ENCODE measurements at places on chromosomes 3 and 15.

DNA sequence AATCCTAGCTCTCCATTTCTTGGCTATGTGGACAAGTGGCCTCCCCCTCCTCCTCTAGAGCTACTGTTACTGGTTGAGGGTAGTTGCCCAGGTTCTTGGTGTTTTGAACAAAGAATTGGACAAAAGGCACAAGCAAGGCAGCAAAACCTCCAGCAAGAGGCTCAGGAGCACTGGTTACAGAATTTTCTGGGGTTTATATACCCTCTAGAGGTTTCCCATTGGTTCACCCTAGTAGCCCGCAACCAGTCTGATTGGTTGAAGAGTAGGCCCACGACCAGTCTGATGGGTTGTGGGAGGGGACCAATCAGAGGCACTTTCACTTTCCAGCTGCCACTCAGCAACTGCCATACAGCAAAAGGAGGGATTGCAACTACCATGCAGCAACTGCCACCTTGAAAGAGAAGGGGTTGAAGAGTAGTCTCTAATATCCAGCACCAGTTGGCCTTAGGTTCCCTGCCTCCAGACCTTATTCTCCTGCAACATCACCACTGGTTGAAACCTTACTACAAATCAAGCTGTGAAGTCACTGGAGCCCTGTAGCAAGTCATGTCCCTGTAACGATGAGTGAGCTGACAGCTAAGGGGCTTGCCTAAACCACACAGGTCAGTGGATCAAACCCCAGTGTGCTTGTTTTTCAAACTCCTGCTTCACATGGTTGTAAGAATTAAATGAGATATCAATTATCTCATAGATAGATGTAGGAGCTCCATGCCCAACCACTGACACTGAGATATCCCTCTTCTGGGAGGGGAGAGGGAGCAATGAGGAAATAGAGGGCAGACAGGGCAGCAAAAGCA is 2.9 kb upstream of the C15orf39 start:
- DNase-seq: no peak
- H3K36me3 ChIP-seq: no peaks in the 10 kb centered on the region
- H3K4me3 ChIP-seq: peak overlapping the region; percentile 49
- H3K27ac ChIP-seq: peak overlapping the region; percentile 84
- peaks cover 29% of the 10 kb centered on the region for H3K4me1 ChIP-seq
- peaks cover 8% of the 10 kb centered on the region for H3K27me3 ChIP-seq

- no peaks in the 10 kb centered on the region for H3K27me3 ChIP-seq
- no peak overlapping the region for H3K27ac ChIP-seq
- H3K36me3 ChIP-seq: no peaks in the 10 kb centered on the region
- DNase-seq: no peak
- H3K4me3 ChIP-seq: no peak overlapping the region
These were observed 94.4 kb downstream of the LRRN1 start for GRCh38 chr3:3893590-3893989.

DNA sequence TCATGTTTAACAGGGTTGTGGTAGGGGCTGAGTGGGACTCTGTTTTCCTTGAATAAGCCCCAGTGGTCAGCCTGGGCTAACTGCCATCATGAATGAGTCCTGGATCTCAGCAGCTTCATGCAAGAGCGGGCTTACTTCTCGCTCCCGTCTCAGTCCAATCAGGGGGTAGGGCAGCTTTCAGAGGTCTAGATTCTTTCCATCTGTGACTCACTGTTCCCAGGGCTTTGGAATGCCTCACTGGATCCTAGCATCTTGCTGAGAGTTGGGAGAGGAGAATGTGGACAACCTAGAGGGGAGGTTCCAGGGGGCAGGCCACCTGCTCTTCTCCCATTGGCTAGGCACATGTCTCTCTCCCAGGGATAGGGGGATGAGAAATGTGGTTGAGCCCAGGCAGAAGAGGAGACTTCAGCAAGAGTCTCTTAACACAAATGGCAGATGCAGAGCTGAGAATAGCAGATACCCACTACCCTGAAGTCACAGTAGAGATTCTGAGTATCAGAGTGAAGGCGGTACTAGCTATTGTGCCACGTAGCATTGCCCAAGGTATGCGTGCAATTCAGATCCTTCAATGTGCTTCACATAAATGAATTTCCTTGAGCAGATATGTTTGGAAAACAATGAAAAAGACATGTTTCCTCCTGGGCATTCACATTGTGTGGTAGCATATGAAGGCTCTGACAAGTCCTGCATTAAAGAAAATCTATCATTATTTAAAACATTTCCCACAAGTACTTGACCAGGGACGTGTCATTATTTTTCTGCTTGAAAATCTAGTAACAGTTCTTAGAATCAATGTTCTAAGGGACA is 257.7 kb upstream of the PROK2 start:
- no peaks in the 10 kb centered on the region for H3K36me3 ChIP-seq
- DNase-seq: no peak
- H3K4me1 ChIP-seq: peaks cover 17% of the 10 kb centered on the region
- H3K27ac ChIP-seq: no peak overlapping the region
- peaks cover 22% of the 10 kb centered on the region for H3K27me3 ChIP-seq
- no peak overlapping the region for H3K4me3 ChIP-seq

DNA sequence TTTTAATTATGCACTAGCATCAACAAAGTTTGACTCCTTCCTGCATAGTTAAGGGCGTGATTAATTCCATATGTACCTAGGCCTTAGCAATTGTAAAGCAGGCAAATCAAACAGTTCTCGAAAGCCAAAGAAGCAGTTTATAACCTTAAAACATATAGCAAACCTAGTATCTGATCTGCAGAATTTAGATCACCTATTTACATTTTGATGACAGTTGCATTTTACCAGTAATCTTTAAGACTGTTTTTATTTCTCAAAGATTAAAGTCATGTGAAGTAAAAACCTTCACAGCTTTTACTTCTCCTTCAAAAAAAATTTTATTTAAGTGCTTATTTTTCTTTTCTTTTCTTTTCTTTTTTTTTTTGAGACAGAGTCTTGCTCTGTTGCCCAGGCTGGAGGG is 20.9 kb upstream of the UBP1 start:
- no peak for DNase-seq
- peaks cover 4% of the 10 kb centered on the region for H3K36me3 ChIP-seq
- no peak overlapping the region for H3K27ac ChIP-seq
- no peak overlapping the region for H3K4me3 ChIP-seq
- H3K27me3 ChIP-seq: no peaks in the 10 kb centered on the region

DNA sequence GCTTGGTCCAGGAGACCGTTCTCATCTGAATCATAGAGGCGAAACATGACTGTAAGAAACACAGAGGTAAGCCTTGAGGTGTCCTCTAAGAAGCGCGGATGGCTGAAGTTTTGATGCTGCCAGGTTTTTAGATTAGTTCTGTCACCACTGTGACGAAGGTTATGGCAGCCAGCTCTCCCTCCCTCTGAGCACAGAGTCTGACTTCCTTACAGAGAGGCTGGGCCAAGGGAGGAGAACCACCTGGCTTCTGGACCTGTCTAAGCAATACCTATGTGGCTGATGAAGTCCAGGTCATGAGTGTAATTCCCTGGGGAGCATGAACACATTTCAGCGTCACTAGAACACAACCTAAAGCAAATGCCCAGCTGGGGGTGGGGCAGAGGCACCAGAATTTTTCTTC is 77.4 kb downstream of the DGKG start:
- no peaks in the 10 kb centered on the region for H3K4me1 ChIP-seq
- no peaks in the 10 kb centered on the region for H3K36me3 ChIP-seq
- no peak overlapping the region for H3K27ac ChIP-seq
- DNase-seq: no peak
- no peak overlapping the region for H3K4me3 ChIP-seq

Data from type B pancreatic cell (in vitro differentiated cells).